ENCODE measurements at places on chromosomes 5 and 9.

DNA sequence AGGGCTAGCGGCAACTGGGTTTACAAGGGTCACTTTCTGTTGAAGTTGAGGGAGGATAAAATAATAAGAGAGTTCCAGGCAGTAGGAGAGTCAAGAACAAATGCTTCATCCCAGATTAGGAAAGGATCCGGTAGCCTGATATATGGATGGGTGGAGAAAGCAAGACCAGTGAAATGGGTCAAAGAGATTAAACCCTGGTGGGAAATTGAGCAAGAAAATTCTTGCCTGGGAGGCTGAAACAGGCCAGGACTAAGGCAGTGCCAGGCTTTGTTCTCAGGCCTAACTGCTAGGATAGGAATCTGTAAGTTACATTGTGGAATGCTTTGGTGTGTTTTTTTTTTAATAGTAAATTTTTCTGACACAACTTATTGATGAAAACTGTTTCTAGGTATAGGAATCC is 257.4 kb upstream of the RFX3 start:
- DNase-seq, result no peak

DNA sequence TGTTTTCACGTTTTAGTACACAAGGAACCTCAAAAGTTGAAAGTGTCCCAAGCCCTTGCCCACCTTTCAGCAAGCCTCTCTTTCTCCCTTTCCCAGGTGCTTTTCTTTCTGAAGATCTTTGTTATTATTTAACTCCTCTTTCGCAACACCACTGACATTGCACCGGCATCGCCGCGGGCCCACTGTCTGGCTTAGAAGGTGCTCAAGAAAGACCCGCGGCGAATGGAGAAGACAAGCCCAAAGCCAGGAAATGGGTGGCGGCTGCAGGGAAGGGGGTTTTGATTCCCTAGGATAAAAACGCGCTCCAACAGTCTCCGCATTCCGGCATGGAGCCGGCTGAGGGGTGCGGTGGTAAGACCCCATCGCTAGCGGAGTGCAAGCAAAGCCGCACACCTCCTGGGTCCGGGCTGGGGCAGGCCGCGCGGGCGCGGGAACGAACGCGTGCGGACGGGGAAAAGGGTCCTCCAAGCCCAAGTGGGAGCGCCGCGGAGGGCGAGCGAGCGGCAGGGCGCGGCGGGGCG is 404 bp upstream of the AFAP1L1 start:
- no peak for DNase-seq

DNA sequence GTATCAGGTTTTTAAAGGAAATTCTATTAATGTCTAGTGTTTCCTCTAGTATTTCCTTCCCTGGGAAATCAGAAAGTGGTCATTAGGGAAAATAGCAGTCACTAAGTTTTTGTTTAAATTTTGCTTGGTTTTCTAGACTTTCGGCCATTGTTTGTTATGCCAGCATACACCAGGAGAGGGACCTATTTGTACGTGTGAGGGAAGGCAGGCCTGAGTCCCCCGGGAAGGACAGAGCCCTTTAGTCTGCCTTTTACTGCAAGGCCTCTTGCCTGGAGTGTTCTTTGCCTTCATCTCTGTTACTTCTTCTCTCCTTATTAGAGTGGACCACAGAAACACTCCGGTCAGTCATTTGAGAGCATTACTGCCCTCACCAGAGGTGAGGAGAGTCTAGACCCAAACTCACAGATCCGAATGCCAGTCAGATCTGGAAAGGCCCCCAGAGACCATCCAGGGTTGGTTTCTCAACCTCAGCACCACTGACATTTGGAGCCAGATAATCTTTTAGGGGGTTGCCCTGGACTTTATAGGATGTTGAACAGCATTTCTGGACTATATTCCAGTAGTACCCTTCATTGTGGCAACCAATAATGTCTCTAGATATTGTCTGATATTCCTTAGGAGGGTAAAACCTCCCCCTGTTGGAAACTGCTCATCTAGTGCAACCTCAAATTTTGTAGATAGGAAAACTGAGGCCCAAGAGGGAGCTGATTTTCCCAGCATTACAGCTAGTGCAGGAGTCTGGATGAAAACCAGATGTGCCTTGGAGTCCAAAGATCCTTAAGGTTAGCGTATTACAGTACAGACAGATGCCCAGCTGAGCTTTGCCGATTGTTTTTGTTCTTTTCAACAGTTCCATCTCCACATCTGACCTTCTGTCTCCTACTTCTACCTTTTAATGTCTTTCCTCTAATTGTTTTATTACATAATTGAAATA is 93.0 kb upstream of the NIPAL4 start:
- peak; percentile 92 for DNase-seq

DNA sequence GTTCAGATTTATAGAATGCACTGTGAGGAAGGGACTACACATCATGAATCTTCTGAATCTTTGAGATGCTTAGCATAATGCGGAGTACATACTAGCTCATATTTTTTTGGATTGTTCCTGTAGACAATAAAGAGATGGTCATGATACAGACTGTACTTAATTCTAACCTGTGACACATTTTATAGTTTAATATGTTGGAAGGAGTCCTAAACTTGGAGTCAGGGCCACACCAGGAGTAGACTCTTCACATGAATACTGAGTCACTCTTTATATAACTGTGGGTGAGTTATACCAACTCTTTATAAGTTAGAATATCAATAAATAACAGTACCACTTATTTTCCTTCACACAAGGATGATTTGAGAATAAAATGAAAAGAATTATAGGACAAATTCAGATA is 16.9 kb downstream of the C9orf85 start:
- DNase-seq, result no peak

- no peak for DNase-seq
Measured at GRCh38 chr5:168177831-168178450, 113.5 kb upstream of the WWC1 start.

DNA sequence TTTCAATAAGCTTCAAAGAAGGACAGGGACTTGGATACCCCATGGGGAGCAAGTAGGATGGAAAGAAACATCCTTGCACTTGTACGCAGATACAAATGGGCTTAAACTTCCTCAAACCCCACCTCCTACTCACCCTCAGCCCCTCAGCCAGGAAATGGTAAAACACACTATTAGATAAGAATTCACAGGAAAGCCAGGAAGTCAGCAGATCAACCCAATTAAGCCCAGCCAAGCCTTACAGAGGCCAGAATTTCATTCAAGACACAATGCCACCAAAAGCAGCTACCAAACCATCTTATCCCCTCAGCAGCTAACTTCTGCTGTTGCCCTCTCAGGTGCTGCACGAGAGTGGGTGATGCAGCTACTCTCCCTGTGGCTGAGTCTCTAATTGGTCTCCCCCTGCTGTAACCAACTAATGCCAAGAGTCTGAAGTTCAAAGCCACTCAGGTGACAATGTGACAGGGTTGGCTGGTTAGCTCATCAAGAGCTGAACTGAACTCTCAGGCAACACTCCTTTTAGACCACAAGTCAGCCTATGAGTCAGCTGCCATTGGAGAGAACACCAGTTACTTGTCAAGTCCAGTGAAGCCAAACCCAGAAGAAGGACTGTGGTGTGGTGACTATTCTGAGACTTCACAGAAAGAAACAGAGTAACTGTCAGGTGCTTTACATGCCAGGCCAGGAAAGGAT is 201.9 kb downstream of the ZNF608 start:
- no peak for DNase-seq

GRCh38 chr5:89864941-89865340 is 544.6 kb downstream of the CETN3 start:
- DNase-seq, result no peak

- DNase-seq, result peak; percentile 51
Measured at GRCh38 chr5:55481293-55481855, 53.4 kb downstream of the PLPP1 start.

- DNase-seq, result peak; percentile 43
Measured at GRCh38 chr5:56279291-56279690, 46.2 kb upstream of the ANKRD55 start.

- DNase-seq, result no peak
Measured at GRCh38 chr9:116368680-116369079, 215.1 kb downstream of the PAPPA start.

DNA sequence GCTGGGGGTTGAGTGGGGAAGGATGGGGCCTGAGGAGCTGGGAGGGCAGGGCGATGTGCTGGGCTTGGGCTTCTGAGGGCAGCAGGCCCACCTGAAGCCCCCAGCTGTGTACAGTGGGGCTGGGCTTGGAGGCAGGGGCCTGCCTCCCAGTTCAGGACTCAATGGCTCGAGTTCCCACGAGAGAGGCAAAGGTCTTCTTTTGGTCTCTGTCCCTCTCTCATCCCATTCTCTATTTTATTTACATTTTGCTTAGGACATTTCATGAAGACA is 180.6 kb downstream of the MACROH2A1 start:
- DNase-seq, result no peak

- peak; percentile 36 for DNase-seq
Measured at GRCh38 chr9:88826181-88826580, 165.1 kb upstream of the S1PR3 start.

DNA sequence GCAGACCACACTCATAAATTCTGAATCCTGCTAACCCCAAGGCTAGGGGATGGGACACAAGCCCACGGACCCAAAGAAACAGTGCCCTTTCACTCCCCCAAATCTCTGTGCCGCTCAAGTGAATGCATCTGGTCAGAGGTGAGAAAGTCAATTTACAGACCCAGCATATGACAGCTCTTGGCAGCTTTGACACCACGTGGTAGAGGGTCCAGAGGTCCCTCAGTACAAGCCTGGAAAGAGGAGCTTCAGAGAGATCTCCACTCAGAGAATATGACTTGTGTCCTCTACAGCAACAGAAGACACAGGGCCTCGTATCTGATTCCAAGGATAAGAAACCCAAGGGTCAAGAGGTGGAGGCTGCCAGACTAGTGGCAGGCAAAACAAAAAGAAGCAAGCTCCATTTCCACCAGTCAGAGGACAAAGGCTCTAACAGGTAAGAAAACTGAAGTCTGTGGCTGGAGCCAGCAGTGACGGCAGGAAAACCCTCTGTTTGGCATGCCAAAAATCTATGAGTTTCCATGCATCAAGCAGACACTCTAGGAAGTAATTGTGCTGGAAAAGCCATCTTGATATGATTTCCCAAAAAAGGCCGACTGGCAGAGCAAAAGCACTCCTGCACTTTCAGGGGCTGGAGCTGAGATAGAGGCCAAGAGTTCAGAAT is 138.7 kb downstream of the UGCG start:
- DNase-seq, result no peak

DNA sequence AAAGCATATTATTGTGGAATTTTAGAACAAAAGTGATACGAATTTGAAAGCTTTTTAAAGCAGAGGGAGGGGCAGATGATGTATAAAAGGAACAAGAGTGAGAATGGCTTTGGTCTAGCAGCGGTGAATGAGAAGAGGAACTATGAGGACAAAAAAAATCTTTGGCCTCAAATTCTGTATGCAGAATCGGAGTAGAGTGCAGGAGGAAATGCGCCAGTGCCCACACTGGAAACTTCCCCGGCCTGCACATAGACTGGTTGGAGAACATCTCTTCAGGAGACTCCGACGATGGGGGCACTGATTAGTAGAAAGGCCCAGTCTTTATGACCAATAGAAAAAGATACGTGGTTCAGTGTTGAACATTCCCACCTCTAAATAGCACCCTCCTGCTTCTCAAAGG is 51.3 kb downstream of the SLC46A2 start:
- DNase-seq, result no peak

- DNase-seq, result peak; percentile 83
Measured at GRCh38 chr5:65209341-65209740, 272.4 kb downstream of the ADAMTS6 start.

DNA sequence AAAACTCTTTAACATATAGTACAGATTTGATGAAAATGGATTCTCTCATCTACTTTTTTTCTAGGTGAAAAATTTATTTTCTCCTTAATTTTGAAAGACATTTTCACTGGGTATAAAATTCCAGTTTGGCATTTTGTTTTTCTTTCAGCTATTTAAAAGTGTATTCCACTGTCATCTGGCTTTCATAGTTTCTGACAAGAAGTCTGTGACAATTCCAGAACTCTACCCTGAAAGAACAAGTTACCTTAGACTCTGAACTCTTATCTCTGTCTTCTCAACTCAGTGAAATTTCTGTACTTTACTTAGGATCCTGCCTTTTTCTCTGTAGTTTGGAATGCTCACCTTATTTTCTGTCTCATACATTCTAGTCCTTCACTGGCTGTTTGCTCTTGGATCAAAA is 161.7 kb downstream of the RANBP17 start:
- DNase-seq, result no peak

Measured in fibroblast of skin of scalp (primary cell).